Stimulated activated CD4-positive, alpha-beta T cell treated with anti-CD3 and anti-CD28 coated beads, Interleukin-12 subunit alpha, Interleukin-12 subunit beta, amount 100 ng/mL, for 4 hours (primary cell): ENCODE measurements at places on chromosomes 4 and X.
A peak's percentile ranks its signal among the peaks of the same experiment; 100 is the strongest.

GRCh38 chrX:72715546-72715945, 1.4 kb upstream of the PHKA1 start:
- no peak for DNase-seq

DNA sequence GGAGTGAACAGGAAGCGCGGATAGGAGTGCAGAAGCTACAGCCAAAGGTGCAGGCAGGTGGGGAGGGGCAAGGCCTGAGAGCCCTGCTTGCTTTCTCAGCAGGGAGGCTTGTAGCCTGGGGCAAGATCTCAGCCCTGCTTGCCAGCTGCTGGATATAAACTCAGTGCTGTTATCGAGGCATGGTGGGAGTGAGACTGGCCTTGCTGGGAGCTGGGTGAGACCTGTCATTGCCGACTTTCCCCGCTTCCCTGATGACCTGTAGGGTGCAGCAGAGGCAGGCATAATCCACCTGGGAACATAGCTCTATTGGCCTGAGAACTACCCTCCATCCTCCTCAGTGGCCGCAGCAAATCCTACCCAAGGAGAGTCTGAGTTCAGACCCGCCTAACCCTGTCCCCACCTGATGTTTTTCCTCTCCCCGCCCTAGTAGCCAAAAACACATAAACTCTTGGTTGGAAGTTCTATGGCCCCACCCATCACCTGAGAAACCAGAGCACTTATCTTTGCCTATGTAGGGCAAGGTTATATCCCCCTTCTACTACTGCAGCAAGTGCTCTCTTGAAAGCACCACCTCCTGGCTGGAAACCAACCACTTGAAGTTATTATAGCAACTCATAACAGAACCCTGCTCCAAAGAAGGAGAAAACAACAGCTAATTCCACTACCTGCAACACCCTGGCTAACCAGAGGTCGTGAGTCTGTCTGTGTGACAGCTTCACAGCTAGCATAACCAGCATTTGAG, 80.7 kb downstream of the FHIP1A start:
- no peak for DNase-seq

DNA sequence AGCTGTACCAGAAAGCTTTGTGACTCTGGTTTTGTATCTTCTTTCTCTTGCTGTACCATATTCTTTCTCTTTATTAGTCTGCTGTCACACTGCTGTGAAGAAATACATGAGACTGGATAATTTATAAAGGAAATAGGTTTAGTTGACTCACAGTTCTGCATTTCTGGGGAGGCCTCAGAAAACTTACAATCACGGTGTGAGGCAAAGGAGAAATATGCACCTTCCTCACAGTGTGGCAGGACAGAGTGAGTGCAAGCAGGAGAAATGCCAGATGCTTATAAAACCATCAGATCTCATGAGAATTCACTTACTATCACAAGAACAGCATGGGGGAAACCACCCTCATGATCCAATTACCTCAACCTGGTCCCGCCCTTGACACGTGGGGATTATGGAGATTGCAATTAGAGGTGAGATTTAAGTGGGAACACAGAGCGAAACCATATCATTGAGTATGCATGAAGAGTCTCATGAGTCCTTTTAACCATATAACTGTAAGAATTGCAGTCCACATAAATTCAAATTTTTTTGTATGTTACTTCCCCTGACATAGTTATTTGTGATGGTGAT, 67.4 kb upstream of the INPP4B start:
- DNase-seq: no peak

DNA sequence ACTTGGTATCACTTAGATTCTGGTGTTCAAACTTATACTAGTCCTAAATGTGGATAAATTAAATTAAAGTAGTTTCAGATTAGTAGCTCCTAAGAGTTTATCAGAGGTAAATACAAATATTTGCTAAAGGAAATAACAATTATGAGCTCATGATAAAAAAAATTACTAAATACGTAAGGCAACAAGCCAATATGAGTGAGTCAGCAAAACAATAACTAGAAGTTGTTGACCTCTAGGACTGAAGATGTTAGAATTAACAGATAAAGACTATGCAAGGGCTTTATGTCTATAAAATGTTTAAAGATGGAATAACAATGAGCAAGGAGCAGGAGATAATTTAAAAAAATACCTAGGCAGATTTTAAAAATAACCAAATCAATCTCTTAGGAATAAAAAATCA, 195.8 kb downstream of the CLCN4 start:
- no peak for DNase-seq

GRCh38 chr4:146338512-146338911, 124.2 kb downstream of the REELD1 start:
- DNase-seq: no peak

GRCh38 chrX:44903107-44903506, 30.1 kb downstream of the KDM6A start:
- DNase-seq: no peak

DNA sequence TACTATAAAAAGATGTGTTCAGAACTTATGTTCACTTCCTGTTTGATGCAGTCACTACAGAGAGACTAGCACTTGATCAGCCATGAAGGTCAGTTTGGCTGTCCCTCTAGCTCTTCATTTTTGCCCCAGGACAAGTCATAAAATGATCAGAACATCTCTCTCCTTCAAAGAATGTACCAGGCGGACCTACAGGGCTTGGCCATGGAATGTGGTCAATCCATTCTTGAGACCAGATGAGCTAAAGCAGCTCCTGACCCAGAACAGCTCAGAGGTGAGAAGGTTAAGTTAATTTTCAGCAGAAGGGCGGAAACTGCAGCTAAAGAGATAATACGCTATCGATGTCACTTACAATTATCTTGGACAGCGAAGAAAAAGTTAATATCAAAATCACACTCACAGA, 49.2 kb upstream of the TAB3 start:
- DNase-seq: no peak

GRCh38 chr4:40152637-40153036, 44.2 kb upstream of the RHOH start:
- no peak for DNase-seq

DNA sequence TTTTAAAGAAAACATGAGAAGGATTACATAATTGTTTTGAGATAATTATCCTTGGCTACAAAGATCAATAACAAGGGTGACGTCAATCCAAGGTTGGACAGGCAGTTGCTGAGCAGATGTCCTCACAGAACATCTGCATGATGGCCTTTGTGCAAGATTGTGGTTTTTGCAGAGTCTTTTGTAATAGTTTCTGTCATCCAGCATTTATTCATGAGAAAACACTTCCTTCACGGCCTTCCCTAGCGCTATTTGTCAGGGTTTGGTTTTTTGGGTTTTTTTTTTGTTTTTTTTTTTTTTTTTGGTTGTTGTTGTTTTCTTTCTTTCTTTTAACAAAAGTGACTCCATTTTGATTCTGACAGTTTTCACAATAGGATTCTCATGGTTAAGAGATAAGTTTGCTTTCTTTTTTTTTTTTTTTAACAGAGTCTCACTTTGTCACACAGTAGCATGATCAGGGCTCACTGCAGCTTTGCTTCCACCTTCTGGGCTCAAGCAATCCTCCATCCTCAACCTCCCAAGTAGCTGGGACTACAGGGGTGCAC, 31.5 kb upstream of the ELF2 start:
- DNase-seq: no peak

DNA sequence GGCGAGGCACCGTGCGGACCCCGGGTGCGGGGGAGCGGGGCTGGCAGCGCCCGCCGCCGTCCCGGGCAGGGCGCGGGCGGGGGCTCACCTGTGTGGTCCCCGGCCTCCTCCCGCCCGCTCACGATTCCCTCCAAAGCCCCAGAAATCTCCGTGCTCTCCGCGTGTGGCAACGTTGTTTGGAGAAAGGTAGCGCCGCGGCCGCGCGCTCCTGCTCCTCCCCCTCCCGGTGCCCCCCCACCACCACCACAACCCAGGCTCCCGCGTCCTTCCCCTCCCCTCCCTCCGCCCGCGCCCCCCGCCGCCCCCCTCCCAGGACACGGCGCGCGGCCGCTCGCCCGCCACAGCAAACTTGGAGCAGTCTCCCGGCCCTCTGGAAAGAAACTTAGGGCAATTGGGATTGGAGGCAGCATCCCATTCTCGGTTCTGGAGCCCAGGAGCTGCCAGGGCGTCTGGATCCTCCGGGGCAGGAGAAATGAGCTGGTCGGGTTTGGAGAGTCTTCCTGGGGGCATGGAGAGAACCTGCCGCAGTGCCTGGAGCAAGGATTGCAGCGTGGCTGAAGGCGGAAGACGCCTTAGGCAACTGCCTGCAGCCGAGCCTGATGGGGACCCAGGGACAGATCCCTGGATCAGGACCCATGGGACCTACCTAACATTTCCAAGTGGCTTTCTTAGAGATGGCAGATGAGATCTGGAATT, 855 bp downstream of the KLF3 start:
- DNase-seq: peak; percentile 44

DNA sequence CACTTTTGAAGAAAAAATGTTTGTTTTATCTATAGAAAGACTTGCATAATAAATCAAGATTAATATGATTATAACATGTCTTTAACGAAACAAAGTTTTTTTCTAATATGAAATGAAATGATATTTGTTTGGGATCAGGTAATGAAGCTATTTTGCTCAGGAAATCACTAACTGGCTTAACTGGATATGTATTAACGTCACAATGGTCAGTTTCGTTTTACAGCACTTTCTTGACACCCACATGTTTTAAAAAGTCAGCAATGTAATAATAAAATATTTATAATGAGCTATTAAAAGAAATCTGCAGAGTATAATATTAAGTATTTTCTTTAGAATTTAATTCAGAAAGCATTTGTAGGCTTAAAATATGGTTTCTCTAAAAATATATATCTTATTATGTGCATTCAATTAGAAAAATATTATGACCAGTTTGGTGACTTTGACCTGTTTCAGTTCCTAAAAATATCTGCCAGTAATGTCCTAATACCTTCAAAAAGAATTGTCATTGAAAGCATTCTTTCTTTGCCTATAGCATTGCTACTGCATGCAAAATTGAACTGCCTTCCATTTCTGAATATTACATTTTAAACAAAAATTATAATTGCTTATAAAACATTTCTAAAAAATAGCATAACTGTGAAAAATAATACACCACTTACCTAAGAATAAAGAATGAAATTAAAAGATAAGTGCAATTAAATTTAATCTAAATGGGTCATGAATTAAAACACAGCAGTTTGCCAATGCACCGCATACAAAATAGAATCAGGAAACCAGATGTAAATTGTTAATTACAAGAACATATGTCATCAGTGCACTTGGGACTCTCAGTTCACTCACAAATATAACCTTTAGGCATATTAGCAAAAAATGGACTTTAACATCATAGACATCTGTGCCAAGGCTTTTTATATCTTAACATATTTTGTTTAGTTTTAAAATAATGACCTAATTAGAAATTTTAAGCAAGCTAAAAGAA, 31.6 kb downstream of the TIGD2 start:
- DNase-seq: no peak

- DNase-seq: no peak
These were observed 773 bp downstream of the DAPP1 start for GRCh38 chr4:99817309-99817890.

GRCh38 chr4:16129336-16129735, 45.5 kb upstream of the PROM1 start:
- DNase-seq: no peak

DNA sequence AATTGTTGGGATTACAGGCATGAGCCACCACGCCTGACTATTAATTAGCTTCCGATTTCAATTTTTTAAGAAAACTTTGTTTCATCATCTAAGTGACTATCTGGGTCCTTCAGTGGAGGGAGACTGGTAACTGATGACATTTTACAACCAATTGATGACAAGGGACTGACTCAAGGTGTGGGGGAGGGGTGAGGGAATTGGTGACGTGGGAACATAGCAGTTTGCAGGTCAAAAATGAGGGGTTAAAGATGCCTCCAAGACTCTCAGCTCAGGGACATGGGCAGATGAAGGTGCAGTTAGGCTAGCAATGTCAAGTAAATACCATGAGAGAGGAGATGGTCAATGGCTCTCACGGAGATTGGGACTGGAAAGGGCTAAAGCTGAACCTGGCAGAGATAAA, 5.7 kb upstream of the FAM9C start:
- DNase-seq: no peak

- no peak for DNase-seq
These were observed 83.3 kb downstream of the C4orf33 start for GRCh38 chr4:129179276-129179675.

GRCh38 chrX:46485897-46486296, 59.3 kb downstream of the ZNF674 start:
- no peak for DNase-seq

DNA sequence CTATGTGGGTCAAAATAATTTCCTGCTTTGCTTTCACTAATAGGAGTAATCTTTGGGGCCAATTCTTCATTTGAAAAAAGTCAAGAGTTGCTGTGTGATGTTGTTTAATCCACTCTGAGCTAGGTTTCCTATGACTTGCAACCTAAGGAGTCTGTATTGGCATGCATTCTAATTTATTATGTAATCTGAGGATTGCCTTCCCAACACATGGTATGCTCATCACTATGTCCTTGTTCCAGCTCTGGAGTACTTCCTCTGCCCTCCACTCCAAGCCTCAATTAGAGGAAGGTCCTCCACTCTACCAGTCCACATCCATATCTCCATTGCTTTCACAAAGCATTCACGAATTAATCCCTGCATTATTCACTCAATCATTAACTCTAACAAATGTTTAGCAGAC, 56.1 kb downstream of the PPP3CA start:
- DNase-seq: no peak

GRCh38 chr4:165621983-165622382, 243.2 kb downstream of the CPE start:
- no peak for DNase-seq

DNA sequence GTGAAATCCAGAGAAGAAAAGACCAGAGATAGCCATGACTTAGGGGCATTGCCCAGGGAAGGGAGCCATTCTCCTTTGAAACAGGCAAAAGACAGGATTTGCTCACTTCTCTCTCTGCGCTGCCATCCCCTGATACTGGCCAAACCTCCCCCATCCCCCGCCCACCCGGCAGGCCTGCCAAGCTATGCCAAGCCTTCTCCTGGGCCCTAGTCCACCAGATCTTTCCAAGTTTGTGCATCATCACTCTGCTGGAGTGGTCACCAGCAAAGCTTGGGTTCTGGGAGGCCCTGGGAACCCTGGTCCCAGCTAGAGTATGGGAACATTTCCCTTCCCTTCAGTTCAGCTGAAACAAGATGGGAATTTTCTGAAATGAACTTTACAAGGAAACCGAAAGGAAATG, 18.4 kb downstream of the EFNB1 start:
- no peak for DNase-seq

GRCh38 chrX:107710617-107711391, 64.8 kb downstream of the TSC22D3 start:
- no peak for DNase-seq

DNA sequence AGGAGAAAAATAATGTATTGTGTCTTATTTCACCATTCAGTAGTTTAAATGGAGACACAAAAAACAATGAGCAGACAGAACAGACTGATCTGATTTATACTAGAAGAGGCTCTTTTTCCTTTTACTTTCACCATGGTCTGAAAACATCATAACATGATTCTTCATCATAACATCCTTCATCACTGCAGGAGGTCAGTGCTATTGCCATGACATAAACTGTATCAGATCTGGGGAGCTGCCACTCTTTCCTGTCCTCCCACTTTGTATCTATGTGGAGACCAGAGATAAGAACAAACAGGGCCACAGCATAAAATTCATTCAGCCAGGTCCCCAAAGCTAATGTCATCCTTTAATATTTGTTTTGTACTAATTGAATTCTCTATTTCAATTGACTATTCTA, 25.2 kb downstream of the SOD3 start:
- DNase-seq: no peak
